Type B pancreatic cell (in vitro differentiated cells): ENCODE measurements at places on chromosomes 3 and 15.

- H3K27me3 ChIP-seq = no peaks in the 10 kb centered on the region
- no peak for DNase-seq
- no peak overlapping the region for H3K4me3 ChIP-seq
- peaks cover 17% of the 10 kb centered on the region for H3K4me1 ChIP-seq
- no peak overlapping the region for H3K27ac ChIP-seq
Observed at GRCh38 chr15:58573270-58573669, 141.5 kb downstream of the LIPC start.

DNA sequence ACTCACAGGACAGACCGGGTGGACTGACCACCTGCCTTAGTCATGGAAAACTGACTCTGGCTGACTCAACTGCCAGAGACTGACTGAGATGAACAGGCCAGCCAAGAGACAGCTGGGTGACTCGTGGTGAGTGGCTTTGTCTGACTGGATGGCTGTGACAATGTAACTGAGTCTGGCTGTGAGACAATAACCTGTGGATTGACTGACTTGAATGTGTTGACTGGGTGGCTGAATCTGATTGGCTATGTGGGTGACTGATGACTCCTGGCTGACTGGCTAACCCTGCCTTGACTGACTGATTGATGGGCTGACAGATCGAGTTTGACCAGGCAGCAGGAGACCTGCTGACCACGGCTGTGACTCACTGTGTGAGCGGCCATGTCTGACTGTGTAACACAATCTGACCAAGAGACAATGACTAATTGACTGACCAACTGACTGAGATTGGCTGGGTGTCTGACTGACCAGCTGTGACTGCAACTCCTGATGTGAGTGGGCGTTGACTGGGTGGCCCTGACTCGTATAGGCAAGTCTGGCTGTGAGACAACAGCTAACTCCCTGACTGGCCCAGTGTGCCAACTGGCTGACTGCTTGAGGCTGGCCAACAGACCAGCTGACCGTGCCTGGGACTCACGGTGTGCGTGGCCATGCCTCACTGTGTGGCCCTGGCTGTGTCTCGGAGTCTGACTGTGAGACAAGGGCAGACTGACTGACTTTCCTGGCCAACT, 509.1 kb downstream of the SHQ1 start:
- no peak for DNase-seq
- H3K36me3 ChIP-seq = no peaks in the 10 kb centered on the region
- H3K4me3 ChIP-seq = no peak overlapping the region
- no peak overlapping the region for H3K27ac ChIP-seq

DNA sequence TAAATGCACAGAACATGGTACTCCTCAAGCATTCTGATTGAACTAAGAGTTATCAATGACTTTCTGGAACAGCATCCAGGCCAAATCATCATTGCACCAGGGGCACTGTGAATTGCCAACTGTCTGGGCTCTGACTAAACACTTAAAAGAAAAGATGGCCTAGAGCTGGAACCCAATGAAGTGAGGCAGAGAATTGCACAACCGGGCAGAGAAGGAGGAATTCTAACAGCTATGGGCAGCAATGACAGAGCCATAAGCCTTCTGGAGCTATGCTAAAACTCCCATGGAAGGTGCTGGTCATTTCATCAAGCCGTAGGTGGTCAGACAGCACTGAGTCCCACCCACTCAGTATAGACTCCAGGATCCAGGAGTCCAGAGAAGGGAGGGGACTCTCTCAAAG, 48.1 kb upstream of the OXTR start:
- H3K36me3 ChIP-seq = peaks cover 18% of the 10 kb centered on the region
- H3K27ac ChIP-seq = no peak overlapping the region
- DNase-seq = no peak

DNA sequence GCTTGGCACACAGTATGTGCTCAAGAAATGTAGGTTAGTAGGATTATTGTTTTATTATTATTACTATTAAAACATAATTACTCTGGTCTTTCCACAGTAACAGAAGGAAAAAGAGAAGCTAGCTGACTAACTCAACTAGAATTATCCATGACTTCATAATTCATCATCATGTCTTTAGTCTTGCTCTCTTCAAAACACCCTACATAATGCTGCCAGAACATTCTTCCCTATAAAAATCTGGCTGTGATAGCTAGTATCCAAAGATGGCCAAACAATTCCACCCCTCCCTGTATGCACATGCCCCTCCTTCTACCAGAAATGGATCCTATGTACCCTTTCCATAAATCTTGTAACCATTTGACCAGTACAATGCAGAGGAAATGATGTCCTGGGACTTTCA, 48.8 kb upstream of the SRGAP3 start:
- H3K27ac ChIP-seq = no peak overlapping the region
- no peak for DNase-seq
- peaks cover 4% of the 10 kb centered on the region for H3K27me3 ChIP-seq
- H3K36me3 ChIP-seq = no peaks in the 10 kb centered on the region

GRCh38 chr3:79361748-79362378, 405.9 kb downstream of the ROBO1 start:
- H3K27ac ChIP-seq = no peak overlapping the region
- DNase-seq = no peak
- no peak overlapping the region for H3K4me3 ChIP-seq
- H3K36me3 ChIP-seq = peaks cover 3% of the 10 kb centered on the region
- peaks cover 5% of the 10 kb centered on the region for H3K27me3 ChIP-seq

DNA sequence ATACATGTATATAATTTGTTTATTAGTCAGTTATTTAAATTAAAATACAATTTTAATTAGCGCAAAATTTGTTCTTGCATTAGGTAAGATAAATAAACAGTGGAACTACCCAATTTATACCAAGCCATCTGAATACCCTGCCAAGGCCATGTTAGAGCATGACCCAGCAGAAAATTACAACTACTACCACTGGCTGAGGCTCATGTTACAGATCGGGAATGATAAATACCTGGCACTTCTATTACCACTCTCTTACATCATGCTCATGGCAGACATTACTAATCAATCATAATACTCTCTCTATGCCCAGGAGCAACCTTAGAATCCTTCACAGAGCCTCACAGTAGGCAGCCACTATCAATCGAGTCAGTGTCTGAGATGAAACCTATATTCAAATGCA, 21.2 kb upstream of the LMOD3 start:
- peak overlapping the region; percentile 49 for H3K27ac ChIP-seq
- H3K36me3 ChIP-seq = no peaks in the 10 kb centered on the region
- H3K4me1 ChIP-seq = peaks cover 33% of the 10 kb centered on the region
- no peak for DNase-seq
- H3K27me3 ChIP-seq = no peaks in the 10 kb centered on the region

DNA sequence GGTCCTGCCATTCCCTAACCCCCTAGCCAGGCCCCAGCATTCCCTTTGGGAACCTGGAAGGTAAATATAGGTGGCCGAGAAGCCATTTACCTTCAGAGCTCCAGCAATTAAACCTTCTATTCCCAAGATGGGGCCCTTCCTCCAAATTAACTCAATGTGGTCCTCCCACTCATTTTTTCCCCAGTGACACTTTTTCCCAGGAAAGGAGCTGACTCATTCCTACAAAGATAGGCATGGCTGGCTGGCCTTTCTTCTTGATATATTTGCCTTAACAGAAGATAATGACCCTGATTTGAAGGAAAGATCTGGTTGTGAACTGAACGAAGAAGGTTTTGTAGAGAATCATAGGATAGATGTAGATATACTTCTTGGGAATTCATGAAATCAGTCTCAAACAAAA, 279.0 kb upstream of the VEPH1 start:
- H3K36me3 ChIP-seq = no peaks in the 10 kb centered on the region
- no peak for DNase-seq
- peaks cover 7% of the 10 kb centered on the region for H3K4me1 ChIP-seq
- H3K27ac ChIP-seq = no peak overlapping the region
- no peak overlapping the region for H3K4me3 ChIP-seq
